Activated naive CD8-positive, alpha-beta T cell treated with anti-CD3 and anti-CD28 coated beads, Interleukin-2, amount 50 U/mL, for 24 hours (primary cell): ENCODE measurements at places on chromosomes 12 and 14.
A peak's percentile ranks its signal among the peaks of the same experiment; 100 is the strongest.

DNA sequence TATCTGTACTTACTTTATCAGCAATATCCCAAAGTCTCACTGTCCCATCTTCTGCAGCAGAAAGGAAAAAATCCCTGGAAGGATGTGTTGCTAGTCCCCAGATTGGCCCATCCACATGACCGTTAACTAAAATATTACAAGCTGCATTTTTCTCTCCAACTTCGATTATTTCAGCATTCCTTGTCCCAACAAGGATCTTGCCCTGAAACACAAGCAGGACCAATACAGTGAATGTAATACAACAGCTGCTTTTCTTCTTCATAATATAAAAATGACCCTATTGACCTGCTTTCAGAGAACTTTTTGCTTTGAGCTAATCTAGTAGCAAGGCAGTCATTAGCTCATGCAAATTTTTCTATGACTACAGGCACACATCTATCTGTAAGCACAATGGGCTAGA is 58.3 kb downstream of the ZC3H14 start:
- no peak for DNase-seq
- no peaks in the 10 kb centered on the region for H3K4me1 ChIP-seq
- H3K36me3 ChIP-seq: peaks cover 4% of the 10 kb centered on the region
- H3K27me3 ChIP-seq: no peaks in the 10 kb centered on the region
- H3K27ac ChIP-seq: no peak overlapping the region

DNA sequence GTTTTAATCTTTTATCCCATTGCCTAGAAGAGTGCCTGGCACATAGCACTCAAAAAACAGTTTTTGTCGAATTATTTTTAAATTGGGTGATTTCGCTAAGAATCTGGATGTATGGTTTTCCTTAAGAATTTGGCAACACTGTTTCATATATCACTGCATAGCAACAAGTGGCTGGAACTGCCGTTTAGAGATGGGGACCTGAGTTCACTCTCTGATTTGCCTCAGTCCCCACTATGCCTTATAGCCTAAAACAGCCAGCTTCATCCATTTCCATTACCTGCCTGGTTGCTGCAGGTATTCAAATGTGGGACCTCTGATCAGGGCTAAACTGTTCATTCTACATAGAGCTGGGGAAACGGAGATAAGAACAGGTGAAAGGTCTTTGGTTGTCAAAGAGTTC is 1.8 kb downstream of the HEBP1 start:
- H3K4me3 ChIP-seq: no peak overlapping the region
- H3K27ac ChIP-seq: no peak overlapping the region
- peaks cover 3% of the 10 kb centered on the region for H3K36me3 ChIP-seq
- no peak for DNase-seq

DNA sequence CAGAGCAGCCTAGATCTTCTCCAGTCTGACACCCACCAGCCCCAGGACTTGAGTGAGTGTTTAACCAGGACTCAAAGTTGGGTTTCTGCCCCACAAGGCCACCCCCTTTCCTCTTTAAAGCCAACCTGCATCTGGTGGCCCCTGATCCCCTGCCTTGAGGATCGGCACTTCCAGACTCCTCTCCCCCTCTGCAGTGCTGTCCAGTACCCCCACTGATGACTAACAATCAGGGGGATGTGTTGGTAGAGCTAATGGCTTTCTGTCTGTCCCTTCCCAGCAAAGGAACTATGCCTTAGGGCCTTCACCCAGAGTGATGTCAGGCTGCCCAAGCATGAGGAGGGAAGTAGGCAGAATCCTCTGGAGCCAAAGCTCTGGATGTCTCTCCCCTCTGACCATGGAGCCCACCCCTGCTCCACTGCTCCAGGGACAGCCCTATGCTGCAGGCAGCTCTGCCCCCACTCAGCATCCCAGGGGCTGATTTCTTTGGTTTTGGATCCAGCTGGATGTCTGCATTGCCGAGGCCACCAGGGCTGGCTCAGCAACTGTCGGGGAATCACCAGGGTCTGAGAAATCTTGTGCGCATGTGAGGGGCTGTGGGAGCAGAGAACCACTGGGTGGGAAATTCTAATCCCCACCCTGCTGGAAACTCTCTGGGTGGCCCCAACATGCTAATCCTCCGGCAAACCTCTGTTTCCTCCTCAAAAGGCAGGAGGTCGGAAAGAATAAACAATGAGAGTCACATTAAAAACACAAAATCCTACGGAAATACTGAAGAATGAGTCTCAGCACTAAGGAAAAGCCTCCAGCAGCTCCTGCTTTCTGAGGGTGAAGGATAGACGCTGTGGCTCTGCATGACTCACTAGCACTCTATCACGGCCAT is 42.9 kb downstream of the DAD1 start:
- no peaks in the 10 kb centered on the region for H3K27me3 ChIP-seq
- DNase-seq: peak; percentile 71
- peak overlapping the region; percentile 86 for H3K4me3 ChIP-seq
- peak overlapping the region; percentile 96 for H3K27ac ChIP-seq
- peaks cover 91% of the 10 kb centered on the region for H3K36me3 ChIP-seq
- peaks cover 96% of the 10 kb centered on the region for H3K4me1 ChIP-seq

DNA sequence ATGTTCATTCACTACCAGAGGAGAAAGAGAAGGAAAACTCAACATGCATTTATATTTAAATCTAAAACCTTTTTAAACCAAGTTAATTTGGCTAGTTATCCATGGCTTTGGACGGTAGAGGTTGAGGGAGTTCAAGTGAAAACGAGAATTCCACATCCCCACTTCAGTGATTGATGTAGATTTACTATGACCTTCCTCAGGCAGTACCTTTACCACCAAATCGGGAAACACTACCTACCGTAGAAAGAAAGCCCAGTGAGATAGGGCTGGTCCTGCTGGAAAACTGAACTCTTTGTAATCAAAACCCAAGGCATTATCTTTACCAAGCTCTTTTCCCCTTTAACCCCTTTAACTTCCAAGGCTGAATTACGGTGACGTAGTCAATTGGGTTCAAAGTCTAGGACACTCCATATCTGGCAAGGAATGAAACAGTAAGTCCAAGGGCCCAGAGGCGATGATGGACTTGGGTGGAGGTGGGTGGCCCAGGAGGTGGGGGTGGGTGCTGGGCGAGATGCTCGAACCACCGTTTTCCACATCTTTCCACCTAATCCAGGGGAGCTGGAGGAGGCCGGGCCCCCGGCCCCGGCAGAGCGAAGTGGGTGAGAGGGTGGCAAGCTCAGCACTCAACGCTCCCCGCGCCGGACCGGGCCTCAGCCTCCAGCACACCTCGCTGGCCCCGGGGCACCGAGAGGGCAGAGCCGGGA is 618 bp downstream of the SEC23A start:
- H3K27me3 ChIP-seq: no peaks in the 10 kb centered on the region
- H3K4me3 ChIP-seq: peak overlapping the region; percentile 93
- H3K36me3 ChIP-seq: peaks cover 3% of the 10 kb centered on the region
- no peak for DNase-seq
- H3K27ac ChIP-seq: peak overlapping the region; percentile 87
- H3K4me1 ChIP-seq: peaks cover 46% of the 10 kb centered on the region

GRCh38 chr14:94122438-94122837 is 7.0 kb downstream of the IFI27L2 start:
- no peak overlapping the region for H3K4me3 ChIP-seq
- H3K36me3 ChIP-seq: no peaks in the 10 kb centered on the region
- no peak overlapping the region for H3K27ac ChIP-seq
- no peak for DNase-seq
- peaks cover 2% of the 10 kb centered on the region for H3K4me1 ChIP-seq

- H3K4me3 ChIP-seq: no peak overlapping the region
- H3K4me1 ChIP-seq: no peaks in the 10 kb centered on the region
- H3K36me3 ChIP-seq: no peaks in the 10 kb centered on the region
- DNase-seq: peak; percentile 77
Measured at GRCh38 chr12:130031571-130032189, 127.9 kb upstream of the TMEM132D start.

DNA sequence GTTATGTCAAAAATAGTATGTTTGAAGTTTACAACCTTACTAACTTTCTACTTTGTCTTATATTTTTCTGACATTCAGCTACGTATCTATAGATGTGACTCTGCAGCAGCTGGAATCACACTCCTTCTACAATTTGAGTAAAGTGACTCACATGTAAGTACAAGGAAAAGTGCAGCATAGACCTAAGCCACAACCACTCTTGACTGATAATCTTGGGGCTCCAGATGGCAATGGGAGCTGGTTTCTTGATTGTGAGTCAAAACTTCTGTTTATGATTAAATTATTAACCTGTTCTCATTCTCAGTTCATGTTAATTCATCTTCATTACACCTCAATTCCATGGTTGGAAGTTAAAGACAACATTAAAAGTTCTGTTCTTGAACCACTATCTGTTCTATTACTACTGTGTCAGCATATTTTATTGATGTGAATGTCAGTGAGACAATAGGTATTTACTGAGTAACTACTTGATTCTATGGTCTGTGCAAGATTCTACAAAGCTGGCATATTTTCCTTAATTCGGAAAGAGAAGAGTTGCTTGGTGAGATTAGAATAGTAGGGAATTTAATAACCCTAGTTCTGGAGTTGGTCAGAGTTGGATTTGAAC is 112.9 kb downstream of the TSHR start:
- H3K27ac ChIP-seq: no peak overlapping the region
- H3K4me1 ChIP-seq: no peaks in the 10 kb centered on the region
- peaks cover 3% of the 10 kb centered on the region for H3K36me3 ChIP-seq

DNA sequence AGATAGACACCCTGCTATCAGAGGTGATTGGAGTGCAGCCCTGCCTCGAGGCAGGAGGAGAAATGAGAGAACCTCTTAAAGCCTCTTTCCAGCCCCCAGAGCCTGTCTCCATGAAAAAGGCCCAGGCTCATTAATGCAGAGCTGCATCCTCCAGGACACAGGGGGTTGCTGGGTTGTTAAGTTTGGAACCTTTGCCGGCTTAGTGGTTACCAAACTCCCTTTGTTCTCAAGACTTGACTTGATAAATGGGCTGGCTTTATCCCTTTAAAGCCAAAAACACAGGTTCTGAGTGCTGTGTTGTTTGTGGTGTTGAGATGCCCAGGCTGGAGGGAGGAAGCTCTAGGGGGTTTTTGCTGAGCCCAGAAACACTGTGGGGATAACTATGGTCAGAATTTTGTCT is 71.0 kb downstream of the DAD1 start:
- H3K27me3 ChIP-seq: no peaks in the 10 kb centered on the region
- H3K4me3 ChIP-seq: peak overlapping the region; percentile 86
- peaks cover 92% of the 10 kb centered on the region for H3K4me1 ChIP-seq
- peak overlapping the region; percentile 99 for H3K27ac ChIP-seq
- DNase-seq: no peak

- no peak overlapping the region for H3K4me3 ChIP-seq
- no peak for DNase-seq
- H3K4me1 ChIP-seq: peaks cover 50% of the 10 kb centered on the region
- peaks cover 45% of the 10 kb centered on the region for H3K36me3 ChIP-seq
- no peaks in the 10 kb centered on the region for H3K27me3 ChIP-seq
- H3K27ac ChIP-seq: peak overlapping the region; percentile 3
Measured at GRCh38 chr14:71597955-71598660, 334.1 kb upstream of the RGS6 start.

DNA sequence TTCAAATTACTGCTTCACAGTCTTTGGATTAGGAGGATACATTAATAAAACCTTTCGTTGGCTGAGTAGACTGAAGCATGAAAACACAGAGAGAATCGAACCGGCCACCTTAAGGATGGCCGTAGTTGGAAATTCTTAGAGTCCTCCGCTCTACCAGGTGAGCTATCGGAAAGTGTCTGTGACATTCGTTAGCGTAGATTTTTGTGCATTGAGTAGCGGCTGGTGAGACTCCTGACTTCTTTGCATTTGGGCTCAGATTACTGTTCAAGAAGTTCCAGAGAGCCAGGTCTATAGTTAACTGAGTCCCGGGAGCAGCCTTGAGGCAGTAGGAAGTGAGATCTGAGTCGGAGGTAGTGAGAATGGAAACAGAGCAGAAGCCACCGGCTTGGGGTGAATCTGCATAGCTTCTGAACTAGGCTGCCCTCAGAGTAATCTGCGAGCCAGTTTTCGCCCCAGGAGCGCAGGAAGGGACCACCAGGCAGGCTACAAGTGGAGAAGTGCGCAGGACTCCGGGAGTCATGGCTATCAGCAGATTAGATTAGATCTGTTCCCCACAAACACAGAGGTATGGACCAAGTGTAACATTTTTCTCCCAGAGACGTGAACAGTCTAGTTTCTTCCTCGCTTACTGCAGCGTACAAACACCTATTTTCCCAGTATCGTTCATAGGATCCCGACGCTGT is 11.0 kb downstream of the OR6S1 start:
- peaks cover 8% of the 10 kb centered on the region for H3K36me3 ChIP-seq
- H3K4me3 ChIP-seq: peak overlapping the region; percentile 85
- DNase-seq: peak; percentile 57
- peak overlapping the region; percentile 95 for H3K27ac ChIP-seq
- H3K27me3 ChIP-seq: peaks cover 54% of the 10 kb centered on the region

GRCh38 chr14:96197163-96197852 is 7.3 kb upstream of the BDKRB2 start:
- no peak overlapping the region for H3K27ac ChIP-seq
- H3K4me1 ChIP-seq: peaks cover 11% of the 10 kb centered on the region
- H3K4me3 ChIP-seq: no peak overlapping the region
- no peak for DNase-seq

GRCh38 chr14:45721472-45721871 is 468.5 kb upstream of the MIS18BP1 start:
- DNase-seq: no peak
- no peaks in the 10 kb centered on the region for H3K27me3 ChIP-seq
- H3K4me1 ChIP-seq: no peaks in the 10 kb centered on the region
- H3K36me3 ChIP-seq: no peaks in the 10 kb centered on the region
- no peak overlapping the region for H3K4me3 ChIP-seq

- H3K4me1 ChIP-seq: peaks cover 6% of the 10 kb centered on the region
- no peak overlapping the region for H3K27ac ChIP-seq
- H3K36me3 ChIP-seq: peaks cover 42% of the 10 kb centered on the region
- no peak overlapping the region for H3K4me3 ChIP-seq
- DNase-seq: no peak
- H3K27me3 ChIP-seq: no peaks in the 10 kb centered on the region
Measured at GRCh38 chr12:64739778-64740177, 19.4 kb downstream of the GNS start.

DNA sequence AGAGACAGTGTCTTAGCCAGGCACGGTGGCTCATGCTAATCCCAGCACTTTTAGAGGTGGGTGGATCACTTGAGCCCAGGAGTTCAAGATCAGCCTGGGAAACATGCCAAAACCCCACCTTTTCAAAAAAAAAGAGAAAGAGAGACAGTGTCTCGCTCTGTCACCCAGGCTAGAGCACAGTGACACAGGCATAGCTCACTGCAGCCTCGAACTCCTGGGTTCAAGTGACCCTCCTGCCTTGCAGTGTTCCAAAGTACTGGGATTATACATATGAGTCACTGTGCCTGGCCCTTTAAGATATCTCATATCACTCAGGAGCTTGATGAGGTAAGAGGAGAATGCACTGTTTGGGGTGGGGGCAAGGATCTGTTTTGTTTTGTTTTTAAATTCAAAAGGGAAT is 48.1 kb upstream of the LTBP2 start:
- peaks cover 11% of the 10 kb centered on the region for H3K4me1 ChIP-seq
- DNase-seq: no peak
- H3K27ac ChIP-seq: no peak overlapping the region

- peak overlapping the region; percentile 93 for H3K27ac ChIP-seq
- H3K36me3 ChIP-seq: peaks cover 8% of the 10 kb centered on the region
- peak overlapping the region; percentile 47 for H3K4me3 ChIP-seq
- DNase-seq: no peak
- H3K27me3 ChIP-seq: no peaks in the 10 kb centered on the region
- peaks cover 76% of the 10 kb centered on the region for H3K4me1 ChIP-seq
Measured at GRCh38 chr14:69132513-69133181, 20.3 kb downstream of the DCAF5 start.

- peaks cover 34% of the 10 kb centered on the region for H3K36me3 ChIP-seq
- no peak overlapping the region for H3K4me3 ChIP-seq
- H3K27me3 ChIP-seq: no peaks in the 10 kb centered on the region
- no peak overlapping the region for H3K27ac ChIP-seq
Measured at GRCh38 chr14:65431951-65432350, 19.4 kb downstream of the FUT8 start.

- H3K4me3 ChIP-seq: no peak overlapping the region
- DNase-seq: no peak
- H3K27ac ChIP-seq: no peak overlapping the region
- no peaks in the 10 kb centered on the region for H3K4me1 ChIP-seq
Measured at GRCh38 chr12:84785281-84785680, 127.3 kb downstream of the SLC6A15 start.
